ENCODE measurements at places on chromosomes 11 and 22.

GRCh38 chr11:66800720-66801428 lies 42.4 kb upstream of the RCE1 start:
- no peaks in the 10 kb centered on the region for H3K36me3 ChIP-seq
- no peak overlapping the region for H3K27ac ChIP-seq
- H3K27me3 ChIP-seq: no peaks in the 10 kb centered on the region
- H3K4me1 ChIP-seq: no peaks in the 10 kb centered on the region
- DNase-seq: no peak

GRCh38 chr11:72483412-72484186 lies 49.3 kb upstream of the CLPB start:
- H3K27me3 ChIP-seq: no peaks in the 10 kb centered on the region
- peak; percentile 23 for DNase-seq
- H3K36me3 ChIP-seq: no peaks in the 10 kb centered on the region
- H3K27ac ChIP-seq: no peak overlapping the region
- peak overlapping the region; percentile 2 for H3K4me3 ChIP-seq

DNA sequence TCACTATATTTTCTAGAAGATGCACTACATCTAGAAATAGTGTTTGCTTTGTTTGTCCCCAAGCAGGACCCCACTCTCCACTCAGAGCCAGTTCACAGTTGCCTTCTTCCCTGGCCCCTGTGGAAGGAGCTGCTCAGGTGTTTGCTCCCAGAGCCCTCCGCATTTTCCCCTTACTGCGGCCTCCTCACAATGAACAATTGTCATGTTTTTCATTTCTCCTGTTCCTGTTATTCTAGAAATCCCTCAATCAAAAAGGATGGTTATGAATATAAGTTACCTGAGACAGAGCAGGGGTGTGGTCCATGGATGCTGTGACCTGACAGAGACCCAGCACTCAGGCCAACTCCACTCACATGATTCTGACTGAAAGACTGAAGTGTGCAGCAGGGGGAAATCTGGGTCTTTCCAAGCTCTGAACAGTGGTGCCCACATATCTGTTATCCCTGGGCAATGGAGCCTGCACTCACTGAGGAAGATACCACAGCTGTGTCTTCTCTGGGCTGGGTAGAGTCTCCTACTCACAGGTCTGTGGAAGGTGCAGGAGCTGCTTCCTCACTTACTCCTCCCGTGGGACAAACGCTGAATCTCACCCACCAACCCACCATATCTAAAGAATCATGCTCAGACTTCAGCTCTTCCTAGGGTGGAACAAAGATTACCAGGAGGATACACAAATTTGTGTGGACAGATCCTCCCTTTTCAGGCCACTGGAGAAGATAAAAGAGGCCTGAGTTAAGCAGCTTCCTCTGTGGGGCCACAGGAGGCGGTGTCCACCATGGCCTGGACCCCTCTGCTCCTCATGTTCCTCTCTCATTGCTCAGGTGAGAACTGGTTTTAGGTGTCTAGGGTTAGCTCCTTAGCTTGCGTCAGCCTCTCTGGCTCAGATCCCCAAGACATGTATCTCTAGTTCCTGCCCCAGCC lies 87.1 kb upstream of the TOP3B start:
- H3K4me3 ChIP-seq: no peak overlapping the region
- H3K4me1 ChIP-seq: no peaks in the 10 kb centered on the region
- H3K27me3 ChIP-seq: peaks cover 20% of the 10 kb centered on the region
- no peak overlapping the region for H3K27ac ChIP-seq

GRCh38 chr11:47264521-47264920 lies 5.4 kb upstream of the MADD start:
- H3K27ac ChIP-seq: peak overlapping the region; percentile 31
- H3K4me3 ChIP-seq: no peak overlapping the region
- no peaks in the 10 kb centered on the region for H3K27me3 ChIP-seq
- peaks cover 40% of the 10 kb centered on the region for H3K4me1 ChIP-seq
- DNase-seq: no peak

GRCh38 chr11:72543849-72544542 lies 109.7 kb upstream of the CLPB start:
- no peak overlapping the region for H3K27ac ChIP-seq
- DNase-seq: no peak
- no peaks in the 10 kb centered on the region for H3K36me3 ChIP-seq

DNA sequence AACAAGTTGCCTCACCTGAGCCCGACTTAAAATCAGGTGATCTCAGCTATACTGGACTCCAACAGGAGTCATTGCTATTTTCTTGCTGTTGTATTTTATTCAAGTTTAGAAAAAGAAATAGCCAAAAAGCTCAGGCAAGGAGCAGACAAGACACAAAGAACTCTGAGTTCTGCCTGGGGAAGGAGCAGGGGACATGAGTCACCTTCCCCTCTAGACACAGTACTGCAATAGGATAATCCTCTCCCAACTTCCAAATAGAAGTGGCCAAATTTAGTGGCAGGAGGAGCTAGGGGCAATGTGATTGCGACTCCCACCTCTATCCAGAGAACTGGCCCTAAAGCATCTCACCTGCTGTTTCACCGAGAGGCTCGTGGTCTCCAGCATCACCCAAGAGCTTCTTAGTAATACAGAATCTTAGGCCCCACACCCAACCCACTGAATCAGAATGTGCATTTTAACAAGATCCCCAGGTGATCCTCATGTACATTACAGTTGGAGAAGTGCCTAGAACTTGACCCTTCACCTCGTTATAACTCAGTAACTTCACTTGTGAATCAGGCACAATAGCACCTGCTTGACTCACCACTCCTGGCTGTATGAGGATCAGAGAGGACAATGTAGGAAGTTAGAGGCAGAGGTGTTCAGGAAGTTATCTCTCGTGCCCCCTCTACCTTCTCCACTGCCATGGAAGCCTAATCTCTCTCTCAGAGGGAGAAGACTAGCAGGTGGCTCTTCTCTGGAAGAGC lies 56.8 kb upstream of the FBXO3 start:
- H3K27me3 ChIP-seq: peaks cover 67% of the 10 kb centered on the region
- H3K27ac ChIP-seq: no peak overlapping the region
- H3K4me1 ChIP-seq: peaks cover 8% of the 10 kb centered on the region
- no peak overlapping the region for H3K4me3 ChIP-seq
- no peaks in the 10 kb centered on the region for H3K36me3 ChIP-seq
- no peak for DNase-seq

- no peak overlapping the region for H3K4me3 ChIP-seq
- H3K27me3 ChIP-seq: peaks cover 64% of the 10 kb centered on the region
- no peak overlapping the region for H3K27ac ChIP-seq
- no peak for DNase-seq
- peaks cover 17% of the 10 kb centered on the region for H3K4me1 ChIP-seq
Observed at GRCh38 chr11:123188508-123189165, 6.4 kb downstream of the CLMP start.

DNA sequence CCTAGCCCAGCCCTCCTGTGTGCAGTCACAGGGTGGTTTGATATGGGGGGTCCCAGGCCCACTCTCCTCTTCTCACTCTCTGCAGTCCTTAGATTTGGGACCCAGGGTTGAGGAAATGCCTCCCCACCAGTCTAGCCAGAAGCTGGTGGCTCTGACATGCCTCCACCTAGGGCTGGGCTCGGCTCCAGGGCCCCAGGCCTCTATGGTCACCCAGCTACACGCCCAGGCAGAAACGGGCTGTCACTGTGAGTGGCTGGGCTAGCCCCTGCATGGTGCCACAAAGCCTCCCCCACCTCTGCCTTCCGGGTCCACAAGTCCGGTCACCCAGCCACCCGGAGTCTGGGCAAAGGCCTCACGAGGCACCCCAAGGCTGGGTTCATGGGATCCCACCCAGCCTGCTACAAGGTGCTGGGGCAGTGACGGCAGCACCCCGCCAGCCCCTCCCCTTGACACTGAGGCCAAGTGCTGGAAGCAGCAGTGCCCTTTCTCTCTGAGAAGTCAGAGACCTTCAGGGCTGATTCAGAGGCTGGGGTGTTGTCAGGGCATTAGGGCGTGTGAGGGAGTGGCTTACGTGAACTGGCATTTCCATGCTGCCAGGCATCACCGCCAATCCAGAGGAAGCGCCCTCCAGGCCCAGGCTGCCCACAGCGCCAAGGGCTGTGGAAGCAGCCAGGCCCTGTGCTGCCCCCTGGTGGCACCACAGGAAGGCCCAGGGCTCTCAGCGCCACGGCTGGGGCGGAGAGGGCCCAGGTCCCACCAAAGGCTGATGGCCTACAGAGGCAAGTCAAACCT lies 638 bp upstream of the PITPNM1 start:
- H3K4me1 ChIP-seq: peaks cover 45% of the 10 kb centered on the region
- H3K27me3 ChIP-seq: peaks cover 3% of the 10 kb centered on the region
- peak overlapping the region; percentile 95 for H3K27ac ChIP-seq
- DNase-seq: peak; percentile 96
- H3K4me3 ChIP-seq: peak overlapping the region; percentile 99

All from activated T-cell treated with anti-CD3 and anti-CD28 coated beads, Interleukin-2, amount 50 U/mL, for 72 hours (primary cell).